Pancreas (tissue), 10 donors: ENCODE measurements at places on chromosomes 1 and 21.

DNA sequence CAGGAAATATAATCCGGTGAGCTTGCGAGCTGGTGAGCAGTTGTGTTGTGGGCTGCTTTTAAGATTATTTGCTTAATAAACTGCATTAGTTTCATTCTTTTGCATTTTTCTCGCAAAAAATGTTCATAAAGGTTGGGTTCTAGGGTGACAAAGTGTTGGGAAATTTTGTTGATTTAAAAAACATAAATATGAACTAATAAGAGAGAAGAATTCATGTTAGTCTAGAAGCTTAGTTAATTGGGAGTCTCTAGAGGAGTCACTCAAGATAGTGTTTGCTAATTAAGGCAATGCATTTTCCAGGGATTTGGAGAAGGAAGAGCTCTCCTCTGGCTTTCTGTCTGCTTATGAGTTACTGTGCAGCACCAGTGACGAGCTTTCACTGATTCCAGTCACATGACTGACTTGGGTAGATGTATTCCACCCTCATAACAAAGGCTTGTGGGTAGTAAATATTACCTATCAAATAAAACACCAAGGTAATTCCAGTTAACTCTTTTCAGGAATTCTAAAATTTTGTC is 417.0 kb downstream of the PTBP2 start:
- DNase-seq = no peak

- no peak for DNase-seq
Measured at GRCh38 chr1:154813846-154814505, 56.1 kb downstream of the KCNN3 start.

DNA sequence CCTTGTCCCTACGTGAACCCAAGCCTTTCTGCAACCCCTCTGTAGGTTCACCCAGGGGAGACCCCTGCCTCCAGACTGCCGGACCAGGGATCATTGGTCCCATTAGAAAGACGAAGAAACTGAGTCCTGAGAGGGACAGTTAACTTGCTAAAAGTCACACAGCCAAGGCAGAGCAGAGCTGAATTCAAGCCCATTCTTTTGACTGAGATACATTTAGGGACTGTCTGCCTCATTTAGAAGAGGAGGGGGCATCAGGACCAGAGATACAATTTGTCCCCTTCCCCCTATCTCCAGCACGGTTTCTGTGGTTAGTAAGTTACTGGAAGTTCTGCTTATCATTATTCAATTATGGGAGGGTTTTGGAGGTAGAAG is 19.1 kb downstream of the KCNQ4 start:
- no peak for DNase-seq

DNA sequence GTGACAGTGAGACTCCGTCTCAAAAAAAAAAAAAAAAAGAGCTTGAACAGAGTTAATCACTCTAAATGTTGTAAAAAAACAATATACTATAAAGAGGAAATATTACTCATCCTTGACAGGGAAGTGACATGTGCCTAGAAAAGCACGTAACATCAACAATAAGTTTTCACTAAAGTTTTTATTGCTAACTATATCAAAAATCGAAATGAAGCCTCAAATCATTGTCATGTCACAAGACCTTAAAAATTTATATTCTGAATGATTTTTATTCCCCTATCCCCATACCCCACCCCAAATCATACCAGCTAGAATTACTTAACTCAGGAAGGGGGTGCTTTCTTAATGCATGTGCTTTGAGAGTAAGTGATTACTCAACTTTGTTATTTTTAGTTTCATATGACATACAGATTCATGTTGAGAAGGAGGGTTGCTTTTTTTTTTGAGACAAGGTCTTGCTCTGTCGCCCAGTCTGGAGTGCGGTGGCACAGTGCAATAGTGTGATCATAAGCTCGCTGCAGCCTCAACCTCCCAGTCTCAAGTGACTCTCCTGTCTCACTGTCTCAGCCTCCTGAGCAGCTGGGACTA is 53.6 kb upstream of the MUTYH start:
- no peak for DNase-seq

- no peak for DNase-seq
Measured at GRCh38 chr1:35576061-35576765, 3.1 kb downstream of the TFAP2E start.

DNA sequence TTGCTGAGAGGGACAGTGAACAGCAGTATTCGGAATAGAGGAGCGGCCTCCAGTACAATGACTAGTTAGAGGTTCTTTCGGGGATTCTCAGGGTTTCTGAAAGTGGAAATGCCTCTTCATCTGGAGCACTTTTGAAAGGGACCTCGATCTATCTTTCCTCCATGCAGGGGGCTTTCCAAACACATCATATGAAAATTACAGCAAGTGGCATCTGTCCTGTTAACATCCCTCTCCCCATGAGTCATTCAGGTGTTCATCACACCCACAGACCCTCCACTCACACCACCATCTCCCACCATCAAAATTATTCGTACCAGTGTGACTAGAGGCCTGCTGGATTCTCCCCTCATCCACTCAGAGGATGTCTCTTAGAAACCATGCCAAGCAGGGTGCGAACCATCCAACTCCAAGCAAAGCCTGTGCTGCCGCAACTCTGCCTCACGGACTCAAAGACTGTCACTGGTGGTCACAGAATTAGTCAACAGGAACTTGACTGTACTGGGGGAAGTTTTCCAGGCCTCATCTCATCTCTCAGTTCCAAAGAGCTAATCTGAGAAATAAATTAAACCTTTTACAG is 211.1 kb downstream of the MRPL39 start:
- DNase-seq = no peak

- no peak for DNase-seq
Measured at GRCh38 chr1:161074676-161075368, 5.1 kb upstream of the ARHGAP30 start.

DNA sequence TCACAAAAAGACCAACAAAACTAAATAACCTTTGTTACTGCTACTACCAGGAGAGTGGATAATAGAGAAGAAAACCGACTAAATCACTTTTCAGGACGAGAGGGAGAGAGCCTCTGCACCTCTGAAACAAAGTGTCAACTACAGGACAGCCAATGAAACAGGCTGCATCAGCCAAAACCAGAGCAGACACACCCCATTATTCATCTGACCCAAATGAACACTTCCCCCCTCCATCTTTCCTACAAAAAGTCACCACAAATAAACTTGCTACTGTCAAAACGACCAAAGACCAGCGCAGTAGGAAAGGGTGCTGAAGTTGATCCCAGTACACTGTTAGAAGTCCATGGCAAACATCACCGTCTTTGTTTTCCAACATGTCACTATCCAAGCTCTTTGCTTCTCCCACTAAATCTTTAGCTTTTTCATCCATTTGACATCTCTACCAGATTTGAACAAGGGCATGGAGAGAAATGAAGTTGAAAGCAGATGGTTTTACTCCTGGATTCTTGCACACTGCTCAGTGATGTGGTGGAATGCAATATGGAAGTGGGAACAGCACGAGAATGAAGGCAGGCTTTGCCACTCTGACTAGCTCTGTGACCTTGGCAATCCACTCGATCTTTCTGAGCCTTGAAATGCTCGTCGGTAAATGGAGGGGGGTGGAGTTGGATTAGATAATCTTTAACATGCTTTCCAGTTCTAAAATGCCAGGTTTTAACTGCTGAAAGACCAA is 20.5 kb downstream of the DSTYK start:
- no peak for DNase-seq

GRCh38 chr1:181099152-181100014 is 10.9 kb downstream of the IER5 start:
- DNase-seq = no peak

GRCh38 chr1:243559575-243560162 is 290.4 kb downstream of the AKT3 start:
- no peak for DNase-seq

DNA sequence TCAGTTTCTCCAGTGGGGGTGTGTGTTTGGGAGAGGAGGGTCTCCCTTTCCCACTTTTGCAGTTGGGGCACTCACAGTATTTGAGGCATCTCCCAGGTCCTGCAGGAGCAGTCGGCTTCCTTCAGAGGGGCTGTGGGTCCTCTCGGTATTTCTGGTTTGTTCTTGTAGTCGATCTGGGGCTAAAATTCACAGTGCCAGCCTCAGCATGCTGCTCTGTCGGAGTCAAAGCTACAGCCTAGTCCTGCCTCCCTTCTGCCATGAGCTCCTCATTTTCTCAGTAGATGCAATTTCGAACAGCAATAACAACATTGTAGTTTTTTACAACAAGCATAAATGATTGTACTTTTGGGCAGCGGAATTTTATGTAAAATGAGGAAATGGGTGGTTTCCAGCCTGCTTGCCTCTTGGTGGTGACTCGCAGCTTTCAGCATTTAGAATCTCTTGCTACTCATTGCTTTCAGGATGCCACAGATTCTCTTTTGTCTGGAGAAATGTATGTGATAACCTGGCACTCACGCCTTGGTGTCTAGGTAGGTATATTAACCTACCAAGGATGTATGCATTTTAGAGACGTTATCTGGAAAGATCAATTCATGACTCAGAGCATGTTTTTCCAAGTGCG is 82.4 kb upstream of the C21orf91 start:
- no peak for DNase-seq

GRCh38 chr1:24857507-24858133 is 72.5 kb downstream of the RUNX3 start:
- DNase-seq = no peak

GRCh38 chr1:174535207-174535606 is 87.4 kb downstream of the GPR52 start:
- DNase-seq = no peak

DNA sequence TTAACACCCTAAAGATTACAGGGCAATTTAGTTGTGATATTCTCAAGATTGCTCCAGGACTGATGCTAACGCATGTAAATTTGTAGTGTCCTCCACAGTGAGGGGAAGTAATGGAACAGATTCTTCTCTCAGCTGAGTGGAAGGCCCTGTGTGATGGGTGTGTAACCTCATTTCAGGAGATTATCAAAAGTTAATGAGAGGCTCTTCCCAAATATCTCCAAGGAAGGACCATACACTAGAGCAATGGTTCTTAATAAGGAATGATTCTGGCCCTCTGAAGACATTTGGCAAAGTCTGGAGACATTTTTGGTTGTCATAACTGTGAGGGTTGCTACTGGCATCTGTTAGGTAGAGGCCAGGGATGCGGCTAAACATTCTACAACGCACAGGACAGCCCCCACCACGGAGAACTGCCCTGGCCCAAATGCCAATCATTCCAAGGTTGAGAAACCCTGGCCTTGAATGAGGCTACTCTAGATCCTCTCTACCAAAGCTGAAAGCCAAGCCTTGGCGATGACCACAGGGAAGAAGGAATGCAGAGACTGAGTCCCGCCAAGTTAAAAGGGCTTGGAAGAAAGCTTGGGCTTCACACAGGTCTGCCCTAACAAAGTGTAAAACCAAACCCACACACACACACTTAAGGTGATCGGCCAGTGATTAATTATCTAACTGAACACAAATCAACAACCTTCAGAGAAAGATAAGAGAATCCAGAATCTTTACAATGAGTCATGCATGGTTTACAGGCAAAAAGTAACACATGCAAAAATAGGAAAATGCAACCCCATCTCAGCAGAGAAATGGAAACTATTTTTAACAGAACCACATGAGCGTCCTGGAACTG is 135.8 kb downstream of the SYF2 start:
- DNase-seq = no peak

DNA sequence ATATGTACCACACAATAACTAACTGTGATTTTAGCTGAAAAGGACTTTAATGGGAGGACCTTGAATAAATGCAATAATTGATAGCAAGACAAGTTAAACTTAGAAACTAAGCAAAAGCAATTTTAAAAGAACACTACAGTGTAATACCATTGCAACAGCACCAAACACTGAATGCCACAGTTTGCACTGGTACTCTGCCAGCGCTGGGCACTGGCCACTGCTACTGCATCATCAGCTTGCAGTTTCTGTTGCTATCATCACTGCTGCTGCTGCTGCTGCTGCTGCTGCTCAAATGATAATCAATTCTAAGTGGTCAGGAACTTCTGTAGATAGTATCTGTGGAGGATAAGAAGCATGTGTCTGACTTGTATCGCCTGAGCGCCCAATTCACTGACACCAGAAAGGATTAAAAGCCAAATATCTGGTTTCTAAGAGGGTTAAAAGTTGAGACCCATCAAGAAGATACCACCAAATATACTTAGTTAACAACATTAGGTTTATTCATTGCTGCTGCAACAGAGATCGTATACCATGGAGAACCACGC is 306.9 kb downstream of the LRRC40 start:
- no peak for DNase-seq

DNA sequence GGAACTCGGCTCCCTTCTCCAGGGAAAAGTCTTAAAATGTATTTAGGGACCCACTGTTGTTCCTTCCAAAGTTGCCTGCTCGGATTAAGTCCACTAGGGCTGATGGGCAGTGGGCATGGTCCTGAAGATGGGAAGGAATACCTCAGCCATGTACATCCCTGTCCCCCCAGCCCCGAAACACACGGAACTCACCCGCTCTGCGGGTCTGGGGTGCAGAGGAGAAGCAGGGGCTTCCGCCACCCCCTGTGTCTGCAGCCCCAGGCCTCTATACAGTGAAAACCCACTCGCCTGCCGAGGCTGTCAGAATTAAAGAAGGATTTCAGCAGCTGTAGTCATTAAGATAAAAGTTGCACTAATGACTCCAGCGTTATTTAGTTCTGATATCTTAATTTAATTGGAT is 212.6 kb upstream of the VAMP3 start:
- DNase-seq = no peak

GRCh38 chr1:110098222-110099026 is 13.8 kb upstream of the UBL4B start:
- DNase-seq = no peak

DNA sequence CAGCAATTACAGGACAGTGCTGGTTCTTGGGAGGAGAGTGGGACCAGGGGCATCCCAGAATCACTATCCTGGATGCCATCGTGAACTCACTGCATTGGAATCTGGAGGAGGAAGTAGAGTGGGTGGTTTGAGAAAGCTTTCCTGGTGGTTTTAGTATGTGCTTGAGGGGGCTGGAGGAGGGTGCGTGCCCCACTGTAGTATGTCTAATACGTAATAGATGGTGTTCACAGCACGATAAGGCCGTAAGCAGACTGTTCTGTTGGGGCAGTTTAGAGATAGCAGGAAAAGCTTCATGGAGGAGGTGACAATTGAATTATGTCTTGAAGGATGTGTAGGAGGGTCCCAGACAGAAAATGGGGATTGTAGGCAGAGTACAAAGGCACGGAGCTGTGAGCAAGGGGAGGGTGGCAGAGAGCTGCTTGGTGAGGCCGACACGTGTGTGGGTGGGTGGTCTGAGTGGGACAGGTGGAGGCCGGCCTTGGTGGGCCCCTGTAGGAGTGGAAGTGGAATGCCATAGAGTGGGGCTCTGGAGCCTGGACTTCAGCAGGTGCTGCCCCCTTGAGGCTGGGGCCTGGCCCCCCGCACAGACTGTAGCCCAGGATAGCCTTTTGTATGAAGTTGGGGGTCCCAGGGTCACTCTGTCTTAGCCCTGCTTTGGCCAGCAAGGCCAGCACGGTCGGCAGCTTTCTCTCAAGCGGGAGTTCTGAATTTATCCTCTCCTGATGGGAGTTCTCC is 37.0 kb downstream of the IL6R start:
- no peak for DNase-seq

- DNase-seq = no peak
Measured at GRCh38 chr1:44485229-44485933, 80.3 kb downstream of the RNF220 start.

GRCh38 chr1:184567637-184568036 is 180.8 kb downstream of the C1orf21 start:
- DNase-seq = no peak

GRCh38 chr1:156050376-156050775 is 3.2 kb downstream of the UBQLN4 start:
- no peak for DNase-seq

- DNase-seq = no peak
Measured at GRCh38 chr1:115907092-115907491, 66.2 kb upstream of the NHLH2 start.

- DNase-seq = no peak
Measured at GRCh38 chr1:119652587-119652986, 4.5 kb upstream of the ZNF697 start.

- DNase-seq = no peak
Measured at GRCh38 chr1:204495078-204495753, 611 bp upstream of the PIK3C2B start.
